ENCODE measurements at places on chromosomes 4 and X. TPM values are rescaled to one million over a fixed set of nuclear protein-coding genes. Genes with fewer than 3 reads are reported as not detected.

- no peaks in the 10 kb centered on the region for H3K27me3 ChIP-seq
- no peak for DNase-seq
- H3K27ac ChIP-seq = no peak overlapping the region
- H3K36me3 ChIP-seq = no peaks in the 10 kb centered on the region
Measured at GRCh38 chr4:3436798-3437581, 4.8 kb upstream of the HGFAC start.

DNA sequence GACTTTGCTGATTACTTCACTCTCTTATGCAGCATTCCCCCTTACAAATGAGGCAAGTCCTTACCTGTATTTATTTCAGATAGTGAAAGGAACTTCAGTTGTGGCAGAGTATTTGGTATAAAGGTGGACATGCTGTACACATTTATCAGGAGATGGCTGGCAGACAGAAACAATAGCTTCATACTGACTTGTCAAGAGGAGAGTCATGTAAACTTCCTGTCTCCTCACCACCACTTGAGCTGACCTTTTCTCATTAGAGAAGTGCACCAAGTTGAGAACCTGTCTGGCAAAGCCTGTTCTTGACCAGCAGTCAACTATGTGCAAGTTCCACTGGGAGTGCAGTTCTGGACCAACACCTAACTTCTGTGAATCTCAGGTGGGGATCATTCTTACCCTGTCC lies 80.8 kb downstream of the LARP1B start:
- H3K27ac ChIP-seq = no peak overlapping the region
- H3K36me3 ChIP-seq = peaks cover 20% of the 10 kb centered on the region
- no peak overlapping the region for H3K4me3 ChIP-seq
- H3K27me3 ChIP-seq = no peaks in the 10 kb centered on the region

- H3K27ac ChIP-seq = no peak overlapping the region
- no peaks in the 10 kb centered on the region for H3K4me1 ChIP-seq
- H3K4me3 ChIP-seq = no peak overlapping the region
- H3K36me3 ChIP-seq = no peaks in the 10 kb centered on the region
- H3K27me3 ChIP-seq = peaks cover 6% of the 10 kb centered on the region
- DNase-seq = no peak
Measured at GRCh38 chr4:123438031-123438430, 41.4 kb downstream of the SPRY1 start.

DNA sequence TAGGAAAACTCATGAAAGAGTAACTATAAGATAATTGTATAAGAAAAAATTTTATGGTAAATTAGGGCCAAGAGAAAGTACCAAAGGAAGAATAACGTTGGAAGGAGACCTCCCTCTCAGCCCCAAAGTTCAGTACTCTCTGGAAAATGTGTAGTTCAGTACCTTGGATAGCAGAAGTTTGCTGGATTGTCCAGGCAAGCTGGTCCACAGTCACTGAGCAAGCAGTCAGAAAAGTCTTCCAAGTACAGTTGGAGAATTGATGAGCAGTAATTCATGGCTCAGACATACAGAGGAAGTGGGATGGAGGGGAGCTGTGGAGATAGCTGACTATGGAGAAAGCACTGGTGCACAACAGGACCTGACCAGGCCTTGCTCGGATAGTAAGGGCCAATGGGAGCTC lies 598.2 kb upstream of the NDST4 start:
- no peak overlapping the region for H3K4me3 ChIP-seq
- no peak overlapping the region for H3K27ac ChIP-seq
- H3K27me3 ChIP-seq = peaks cover 3% of the 10 kb centered on the region

GRCh38 chr4:150447356-150447755 lies 134.6 kb upstream of the MAB21L2 start:
- H3K36me3 ChIP-seq = peaks cover 2% of the 10 kb centered on the region
- no peak for DNase-seq
- no peak overlapping the region for H3K4me3 ChIP-seq

Gene DTHD1
- total RNA-seq = not detected
